Activated T-helper 2 cell treated with anti-CD3 and anti-CD28 coated beads, Interferon-gamma antibody, Interleukin-2, Interleukin-4, amounts not matched to agents 10 μg/mL and 5 μg/mL and 100 μg/mL, durations not matched to agents 14 hours and 24 hours and 36 hours (primary cell): ENCODE measurements at places on chromosomes 11 and 22. TPM values are rescaled to one million over a fixed set of nuclear protein-coding genes. Genes with fewer than 3 reads are reported as not detected.
A peak's percentile ranks its signal among the peaks of the same experiment; 100 is the strongest.

DNA sequence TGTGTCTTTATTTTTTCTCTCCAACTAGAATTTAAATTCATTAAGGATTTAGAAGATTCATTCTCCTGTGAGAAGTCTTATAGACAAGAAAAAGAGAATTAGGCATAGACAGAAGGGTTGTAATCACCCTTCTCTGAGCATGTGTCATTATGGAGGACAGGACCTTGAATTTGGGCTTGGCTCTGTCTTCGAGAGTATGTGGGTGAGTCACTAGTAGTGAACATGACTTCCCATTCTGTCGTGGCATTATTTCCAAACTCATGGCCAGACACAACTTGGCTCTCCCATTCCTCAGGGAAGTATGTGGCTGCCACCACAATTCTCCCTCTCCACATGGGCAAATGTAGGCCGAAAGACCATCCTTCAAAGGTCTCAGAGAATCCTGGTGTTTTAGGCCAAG is 14.3 kb upstream of the ANKK1 start:
- no peak for DNase-seq
- H3K36me3 ChIP-seq = no peaks in the 10 kb centered on the region
- no peak overlapping the region for H3K27ac ChIP-seq
- no peaks in the 10 kb centered on the region for H3K27me3 ChIP-seq

- DNase-seq = no peak
- H3K27me3 ChIP-seq = peaks cover 12% of the 10 kb centered on the region
- H3K4me1 ChIP-seq = no peaks in the 10 kb centered on the region
- H3K36me3 ChIP-seq = no peaks in the 10 kb centered on the region
- no peak overlapping the region for H3K27ac ChIP-seq
- H3K4me3 ChIP-seq = no peak overlapping the region
Measured at GRCh38 chr11:12602421-12602820, 71.8 kb upstream of the TEAD1 start.

Gene GRAP2
- 44.1 and 46.5 TPM in 2 replicates for total RNA-seq

- no peak overlapping the region for H3K4me3 ChIP-seq
- no peaks in the 10 kb centered on the region for H3K4me1 ChIP-seq
- no peaks in the 10 kb centered on the region for H3K36me3 ChIP-seq
- H3K27ac ChIP-seq = no peak overlapping the region
- peaks cover 4% of the 10 kb centered on the region for H3K27me3 ChIP-seq
Measured at GRCh38 chr22:44172370-44173108, 8.2 kb upstream of the PARVG start.

Gene ZNF74
- 13.2 and 14.4 TPM in 2 replicates for total RNA-seq

DNA sequence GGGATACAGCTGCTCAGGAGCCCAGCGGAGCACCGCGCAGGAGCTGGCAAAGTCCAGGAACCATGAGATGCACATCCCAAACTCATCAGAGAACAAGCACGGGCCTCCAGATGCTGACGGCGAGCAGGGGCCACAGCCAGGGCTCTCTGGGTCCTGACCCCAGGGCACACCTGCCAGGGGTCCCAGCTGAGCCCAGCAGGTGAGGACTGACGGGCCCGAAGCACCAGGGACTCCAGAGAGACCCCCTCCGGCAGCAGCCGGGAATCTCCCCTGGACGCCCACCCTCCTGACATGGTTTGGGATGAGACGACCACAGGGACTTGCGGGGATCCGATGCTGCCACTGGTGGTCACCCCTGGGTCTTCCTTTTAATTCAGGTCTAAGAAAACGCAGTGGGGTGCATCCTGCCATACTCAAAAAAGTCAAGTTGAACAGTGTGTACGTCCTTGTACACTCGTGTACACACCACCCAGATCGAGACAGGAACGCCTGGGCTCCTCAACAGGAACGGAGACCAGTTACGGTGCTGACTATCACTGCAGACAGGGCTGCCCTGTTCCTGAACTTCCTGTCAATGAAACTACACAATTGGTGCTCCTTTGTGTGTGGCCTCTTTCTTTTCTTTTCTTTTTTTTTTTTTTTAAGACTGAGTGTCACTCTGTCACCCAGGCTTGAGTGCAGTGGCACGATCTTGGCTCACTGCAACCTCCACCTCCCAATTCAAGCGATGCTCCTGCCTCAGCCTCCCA is 21.9 kb downstream of the TTLL8 start:
- H3K27ac ChIP-seq = no peak overlapping the region
- peaks cover 1% of the 10 kb centered on the region for H3K4me1 ChIP-seq
- peaks cover 4% of the 10 kb centered on the region for H3K27me3 ChIP-seq
- H3K4me3 ChIP-seq = no peak overlapping the region
- no peaks in the 10 kb centered on the region for H3K36me3 ChIP-seq
- DNase-seq = no peak

DNA sequence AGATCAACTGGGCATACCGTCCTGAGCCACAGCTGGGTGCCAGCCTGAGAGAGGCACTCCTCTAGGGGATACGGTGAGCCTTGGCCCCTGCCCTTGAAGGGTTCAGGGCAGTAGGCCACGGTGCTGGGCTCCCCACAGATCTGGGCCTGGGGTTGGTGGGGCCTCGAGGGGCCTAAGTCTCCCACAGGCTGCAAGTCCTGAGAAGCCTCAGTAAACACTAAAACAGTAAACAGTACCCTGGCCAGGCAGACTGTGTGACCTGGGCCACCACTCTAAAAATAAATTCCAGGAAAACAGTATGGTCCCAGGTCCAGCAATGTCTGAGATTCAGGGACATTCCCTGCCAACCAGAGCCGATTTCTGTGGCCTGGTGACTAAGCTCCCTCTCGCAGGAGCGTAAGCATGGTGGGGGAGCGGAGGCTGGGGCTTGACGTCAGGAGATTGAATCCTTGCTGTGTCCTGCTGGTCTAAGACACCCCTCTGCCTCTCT is 2.3 kb upstream of the RHOD start:
- peaks cover 12% of the 10 kb centered on the region for H3K27me3 ChIP-seq
- DNase-seq = no peak
- H3K36me3 ChIP-seq = no peaks in the 10 kb centered on the region
- H3K4me3 ChIP-seq = no peak overlapping the region
- peaks cover 11% of the 10 kb centered on the region for H3K4me1 ChIP-seq

DNA sequence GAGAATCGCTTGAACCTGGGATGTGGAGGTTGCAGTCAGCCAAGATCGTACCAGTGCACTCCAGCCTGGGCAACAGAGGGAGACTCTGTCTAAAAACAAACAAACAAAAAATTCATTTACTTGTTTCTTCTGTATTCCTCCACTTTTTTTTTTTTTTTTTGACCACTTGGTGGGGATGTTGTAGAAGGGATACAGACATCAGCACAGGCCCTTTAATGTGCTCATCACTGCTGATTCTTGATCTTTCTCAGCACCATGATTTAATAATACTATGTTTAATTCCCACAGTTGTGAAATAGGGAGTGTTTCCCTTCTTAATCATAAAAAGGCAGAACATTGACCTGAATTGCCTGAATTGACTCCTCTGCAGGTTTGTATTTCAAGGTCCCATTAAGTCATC is 4.5 kb downstream of the TTC9C start:
- H3K27me3 ChIP-seq = no peaks in the 10 kb centered on the region
- peaks cover 10% of the 10 kb centered on the region for H3K4me1 ChIP-seq
- H3K36me3 ChIP-seq = peaks cover 43% of the 10 kb centered on the region
- DNase-seq = no peak

GRCh38 chr11:48116437-48117228 is 100.0 kb upstream of the OR4B1 start:
- peaks cover 2% of the 10 kb centered on the region for H3K4me1 ChIP-seq
- no peaks in the 10 kb centered on the region for H3K27me3 ChIP-seq
- no peak overlapping the region for H3K4me3 ChIP-seq
- peaks cover 75% of the 10 kb centered on the region for H3K36me3 ChIP-seq
- peak; percentile 6 for DNase-seq

Gene BET1L
- total RNA-seq = 43.7 and 46.3 TPM in 2 replicates

Gene OR10D3
- not detected in 2 replicates for total RNA-seq

Gene HORMAD2
- 0.48 and 0.53 TPM in 2 replicates for total RNA-seq
